HCT116 (cell line): ENCODE measurements at places on chromosomes 5 and 9.

DNA sequence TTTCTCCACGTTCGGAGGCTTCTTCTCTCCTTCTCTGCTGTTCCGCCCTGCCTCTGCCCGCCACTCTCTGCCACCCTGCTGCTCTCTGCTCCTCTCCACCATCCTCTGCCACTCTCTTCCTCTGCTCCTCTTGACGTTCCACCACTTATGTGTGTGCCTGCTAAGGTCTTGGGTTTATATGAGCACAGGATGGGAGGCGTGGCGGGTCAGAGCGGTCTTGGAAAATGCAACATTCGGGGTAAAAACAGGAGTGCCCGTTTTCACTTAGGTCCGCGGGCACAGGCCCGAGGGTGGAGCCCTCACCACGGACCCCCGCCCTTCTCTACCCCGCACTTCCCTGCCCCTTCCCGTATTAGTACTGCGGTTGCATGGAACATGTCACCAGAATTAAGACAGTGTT, 114.4 kb upstream of the FBXL7 start:
- no peak for DNase-seq

- DNase-seq, result no peak
Observed at GRCh38 chr9:87829756-87830155, 52.9 kb upstream of the SPATA31E1 start.

GRCh38 chr9:104868687-104869404, 59.1 kb downstream of the ABCA1 start:
- DNase-seq, result no peak

- DNase-seq, result no peak
Observed at GRCh38 chr5:96220610-96221390, 212.2 kb downstream of the PCSK1 start.

GRCh38 chr9:126334721-126335621, 8.3 kb downstream of the MVB12B start:
- DNase-seq, result no peak

- no peak for DNase-seq
Observed at GRCh38 chr5:139212486-139212885, 14.3 kb upstream of the SIL1 start.

DNA sequence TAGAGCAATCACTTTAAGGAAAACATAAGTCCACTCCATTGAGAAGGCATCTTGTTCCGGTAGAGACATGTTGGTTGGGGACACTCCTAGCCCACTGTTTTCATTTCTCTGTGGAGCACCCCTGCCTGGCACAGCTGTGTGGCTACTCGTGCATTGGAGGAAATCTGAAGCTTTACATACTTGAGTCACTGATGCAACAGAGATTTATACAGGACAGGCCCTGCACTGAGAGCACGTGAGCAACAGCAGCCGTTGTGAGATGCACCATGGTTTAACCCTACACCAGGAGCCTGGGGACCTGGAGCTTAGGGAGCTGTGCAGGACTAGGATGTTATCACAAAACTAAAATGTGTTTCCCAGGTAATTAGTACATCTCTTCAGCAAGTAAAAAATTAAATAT, 230.7 kb upstream of the IRX1 start:
- no peak for DNase-seq

GRCh38 chr5:146877783-146878475, 628 bp downstream of the PPP2R2B start:
- no peak for DNase-seq

DNA sequence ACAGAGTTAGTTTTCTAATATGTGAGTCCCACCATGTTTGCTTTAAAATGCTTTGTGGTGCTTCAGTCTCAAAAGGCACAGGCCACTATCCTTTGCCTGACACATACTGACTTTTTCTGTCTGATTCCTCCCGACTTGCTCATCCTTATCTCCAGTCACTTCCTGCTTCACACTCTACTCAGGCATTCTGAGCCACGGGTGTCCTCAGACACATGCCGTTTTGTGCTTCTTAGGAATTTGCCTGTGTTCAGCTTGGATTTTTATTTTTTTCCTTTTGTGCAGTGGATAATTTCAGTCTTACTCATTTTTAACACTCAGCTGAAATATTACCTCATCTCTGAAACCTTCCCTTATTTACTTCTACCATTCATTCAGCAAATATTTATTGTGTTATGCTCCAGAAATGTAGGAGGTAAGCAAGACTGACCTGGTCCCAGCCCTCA, 54.1 kb downstream of the MAN2A1 start:
- DNase-seq, result no peak

GRCh38 chr9:108217431-108218349, 638.1 kb downstream of the ACTL7B start:
- DNase-seq, result no peak

- no peak for DNase-seq
Observed at GRCh38 chr5:148352696-148353095, 17.3 kb downstream of the SPINK9 start.

- DNase-seq, result no peak
Observed at GRCh38 chr5:40490464-40491111, 189.1 kb upstream of the PTGER4 start.

- DNase-seq, result no peak
Observed at GRCh38 chr5:116135344-116135743, 50.5 kb downstream of the COMMD10 start.

GRCh38 chr5:176823869-176824412, 13.6 kb downstream of the UNC5A start:
- DNase-seq, result no peak

DNA sequence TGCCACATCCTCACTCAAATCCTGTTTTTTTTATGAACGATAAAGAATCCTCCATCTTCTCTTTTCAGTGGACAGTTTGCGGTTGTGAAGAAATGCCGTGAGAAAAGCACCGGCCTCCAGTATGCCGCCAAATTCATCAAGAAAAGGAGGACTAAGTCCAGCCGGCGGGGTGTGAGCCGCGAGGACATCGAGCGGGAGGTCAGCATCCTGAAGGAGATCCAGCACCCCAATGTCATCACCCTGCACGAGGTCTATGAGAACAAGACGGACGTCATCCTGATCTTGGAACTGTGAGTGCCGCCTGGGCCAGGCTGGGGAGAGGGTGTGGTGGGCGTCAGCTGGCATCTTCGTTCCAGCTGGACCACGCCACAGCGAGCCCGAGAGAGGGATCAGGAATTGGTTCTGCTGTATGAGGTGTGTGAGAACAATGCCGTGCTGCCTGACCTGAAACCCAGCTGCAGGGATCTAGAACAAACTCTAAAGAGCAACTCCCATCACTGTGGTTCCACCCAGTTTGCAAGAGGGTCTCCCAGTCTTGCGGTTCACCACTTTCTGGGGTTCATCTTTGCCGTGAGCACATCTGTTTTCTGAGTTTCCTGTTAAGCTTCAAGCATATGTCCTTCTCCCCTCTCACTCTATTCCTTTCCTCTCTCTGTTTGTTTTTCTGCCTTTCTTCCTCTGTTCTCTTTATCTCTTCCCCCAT, 107.4 kb downstream of the DAPK1 start:
- no peak for DNase-seq

DNA sequence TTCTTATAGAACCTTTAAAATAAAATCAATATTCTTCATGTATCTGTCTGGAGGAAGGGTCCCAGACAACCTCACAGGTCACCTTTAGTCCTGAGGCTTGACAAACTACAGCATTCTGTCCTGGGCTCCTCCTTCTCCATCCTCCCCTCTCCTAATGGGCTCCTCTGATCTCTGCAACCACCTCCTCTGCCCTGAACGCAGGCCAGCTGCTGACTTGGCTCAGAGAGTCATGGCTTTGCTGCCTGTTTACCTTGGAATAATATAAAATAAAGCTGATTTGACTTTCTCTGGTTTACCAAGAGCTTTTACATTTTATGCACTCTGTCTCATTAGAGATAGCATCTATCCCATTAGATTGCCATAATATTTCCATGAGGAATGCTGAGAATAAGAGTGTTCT, 159.4 kb downstream of the SEMA6A start:
- no peak for DNase-seq

- no peak for DNase-seq
Observed at GRCh38 chr9:16689351-16689938, 181.0 kb downstream of the BNC2 start.

DNA sequence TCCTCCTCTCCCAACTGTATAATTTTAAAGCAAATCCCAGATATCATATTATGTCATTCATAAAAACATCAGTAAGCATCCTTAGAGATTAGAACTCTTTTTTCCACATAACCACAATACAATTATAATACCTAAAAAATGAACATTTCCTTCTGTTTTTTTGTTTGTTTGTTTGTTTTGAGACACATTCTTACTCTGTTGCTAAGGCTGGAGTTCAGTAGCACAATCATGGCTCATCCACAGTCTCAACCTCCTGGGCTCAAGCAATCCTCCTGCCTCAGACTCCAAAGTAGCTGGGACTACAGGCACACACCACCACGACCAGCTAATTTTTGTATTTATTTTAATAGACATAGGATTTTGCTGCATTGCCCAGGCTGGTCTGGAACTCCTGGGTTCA, 8.0 kb downstream of the F2R start:
- no peak for DNase-seq

DNA sequence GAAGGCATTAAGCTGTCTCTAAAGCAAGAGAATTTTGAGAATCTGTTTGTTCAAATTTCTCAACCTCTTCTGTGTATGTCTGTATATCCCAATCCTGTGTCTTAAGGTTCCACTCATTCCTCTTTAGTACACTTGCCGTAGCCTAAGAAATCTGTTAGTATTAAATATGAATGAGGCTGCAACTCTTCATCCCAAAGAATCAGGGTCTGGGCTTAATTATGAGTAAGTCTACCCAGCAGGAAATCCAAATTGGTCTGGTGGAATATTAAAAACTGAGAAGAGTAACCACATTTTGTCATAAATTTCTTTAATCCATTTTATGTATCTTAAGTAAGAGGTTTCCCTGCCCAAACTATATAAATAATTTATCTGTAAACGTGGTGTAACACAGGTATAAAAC, 1171.2 kb downstream of the CDH12 start:
- DNase-seq, result no peak

GRCh38 chr5:65925044-65925600, 1.3 kb upstream of the ERBIN start:
- DNase-seq, result no peak

GRCh38 chr5:141547488-141547887, 58.6 kb downstream of the PCDHGC5 start:
- peak; percentile 35 for DNase-seq

GRCh38 chr5:67361932-67362729, 165.5 kb upstream of the CD180 start:
- DNase-seq, result no peak

- DNase-seq, result no peak
Observed at GRCh38 chr5:30928956-30929355, 264.5 kb upstream of the CDH6 start.

DNA sequence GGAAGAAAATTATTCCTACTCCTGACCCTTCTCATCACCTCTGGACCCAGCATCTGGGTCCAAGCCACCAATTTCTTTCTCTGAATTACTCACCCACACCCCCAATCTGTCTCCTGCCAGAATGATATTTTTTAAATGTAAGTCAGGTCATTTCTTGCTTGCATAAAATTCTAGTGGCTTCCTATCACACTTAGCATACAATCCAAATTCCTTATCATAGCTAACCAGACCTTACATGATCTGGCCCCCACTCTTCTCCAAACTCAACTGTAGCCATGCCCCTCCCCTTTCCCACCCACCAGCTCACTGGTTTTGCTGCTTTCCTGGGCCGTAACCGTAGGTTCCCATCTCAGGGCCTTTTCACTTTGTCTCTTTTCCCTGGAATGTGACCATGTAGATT, 15.2 kb downstream of the HTR4 start:
- DNase-seq, result no peak

- DNase-seq, result no peak
Observed at GRCh38 chr5:74490814-74491213, 149.7 kb downstream of the ENC1 start.

DNA sequence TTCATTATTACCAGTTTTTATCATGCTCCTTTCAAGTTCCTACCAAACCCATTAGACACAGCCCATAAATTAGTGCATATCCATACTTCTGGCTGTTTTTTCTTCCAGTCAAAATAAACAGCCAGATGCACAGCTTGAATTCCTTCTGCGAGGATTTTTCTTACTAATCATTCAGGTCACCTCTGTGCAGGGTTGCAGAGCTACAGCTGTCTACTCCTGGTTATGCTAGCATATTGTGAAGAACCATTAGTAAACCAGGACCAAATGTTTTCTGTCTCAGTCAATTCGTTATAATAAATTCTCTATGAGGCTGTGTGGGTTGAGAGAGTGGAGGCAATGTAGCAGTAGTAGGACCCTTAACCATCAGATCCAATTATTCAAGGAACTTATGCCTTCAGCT, 8.1 kb upstream of the MINAR2 start:
- DNase-seq, result no peak

DNA sequence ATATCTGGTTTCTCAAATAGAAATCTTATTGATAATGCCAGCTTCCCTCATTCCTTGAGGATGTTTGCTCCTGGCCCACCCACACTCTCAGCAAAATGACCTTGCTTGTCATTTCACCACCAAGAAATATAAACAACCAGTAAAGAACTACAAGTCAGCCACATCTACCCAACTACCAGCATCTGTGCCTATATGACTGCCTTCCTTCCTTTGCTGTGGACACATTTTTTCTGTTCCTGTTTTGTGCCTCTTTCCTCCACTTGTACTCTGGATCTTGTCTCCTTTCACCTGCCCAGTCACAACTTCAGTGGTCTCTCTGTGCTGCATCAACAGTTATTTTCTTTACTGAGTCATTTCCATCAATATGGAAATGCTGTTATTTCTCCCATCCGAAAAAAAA, 20.3 kb downstream of the KIF2A start:
- no peak for DNase-seq

DNA sequence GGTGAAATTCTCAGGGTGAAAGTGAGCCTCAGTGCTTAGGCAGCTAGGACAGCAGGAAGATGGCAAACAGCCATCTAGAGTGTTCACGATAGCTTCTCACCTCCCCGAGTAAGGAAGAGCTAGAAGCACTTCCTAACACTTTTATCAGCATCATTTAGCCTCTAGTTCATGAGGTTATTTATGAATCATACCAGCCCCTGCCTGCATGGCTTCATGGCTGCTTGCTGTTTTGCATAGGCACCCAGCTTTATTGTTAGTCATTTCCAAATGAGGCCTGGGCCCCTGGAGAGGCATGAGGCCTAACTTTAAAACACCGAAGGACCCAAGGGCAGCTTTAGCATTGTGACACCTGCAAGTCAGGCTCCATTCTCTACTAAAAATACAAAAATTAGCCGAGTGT, 134.9 kb upstream of the PANK3 start:
- DNase-seq, result no peak

- no peak for DNase-seq
Observed at GRCh38 chr5:169433221-169433651, 132.3 kb upstream of the SLIT3 start.

- DNase-seq, result no peak
Observed at GRCh38 chr5:168234133-168234532, 57.3 kb upstream of the WWC1 start.

DNA sequence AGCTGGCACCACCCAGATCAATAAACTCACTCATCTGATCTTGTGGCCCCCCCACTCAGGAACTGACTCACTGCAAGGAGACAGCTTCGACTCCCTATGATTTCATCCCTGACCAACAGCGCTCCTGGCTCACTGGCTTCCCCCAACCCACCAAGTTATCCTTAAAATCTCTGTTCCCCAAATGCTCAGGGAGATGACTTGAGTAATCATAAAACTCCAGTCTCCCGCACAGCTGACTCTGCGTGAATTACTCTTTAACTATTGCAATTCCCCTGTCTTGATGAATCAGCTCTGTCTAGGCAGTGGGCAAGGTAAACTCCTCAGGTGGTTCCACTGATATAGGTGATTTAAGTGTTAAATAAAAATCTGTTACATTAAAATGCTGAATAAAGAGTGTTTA, 1.9 kb upstream of the TRIM32 start:
- DNase-seq, result no peak

- no peak for DNase-seq
Observed at GRCh38 chr9:133727277-133727875, 10.8 kb downstream of the SARDH start.
